ENCODE measurements at places on chromosomes 2 and 18.

DNA sequence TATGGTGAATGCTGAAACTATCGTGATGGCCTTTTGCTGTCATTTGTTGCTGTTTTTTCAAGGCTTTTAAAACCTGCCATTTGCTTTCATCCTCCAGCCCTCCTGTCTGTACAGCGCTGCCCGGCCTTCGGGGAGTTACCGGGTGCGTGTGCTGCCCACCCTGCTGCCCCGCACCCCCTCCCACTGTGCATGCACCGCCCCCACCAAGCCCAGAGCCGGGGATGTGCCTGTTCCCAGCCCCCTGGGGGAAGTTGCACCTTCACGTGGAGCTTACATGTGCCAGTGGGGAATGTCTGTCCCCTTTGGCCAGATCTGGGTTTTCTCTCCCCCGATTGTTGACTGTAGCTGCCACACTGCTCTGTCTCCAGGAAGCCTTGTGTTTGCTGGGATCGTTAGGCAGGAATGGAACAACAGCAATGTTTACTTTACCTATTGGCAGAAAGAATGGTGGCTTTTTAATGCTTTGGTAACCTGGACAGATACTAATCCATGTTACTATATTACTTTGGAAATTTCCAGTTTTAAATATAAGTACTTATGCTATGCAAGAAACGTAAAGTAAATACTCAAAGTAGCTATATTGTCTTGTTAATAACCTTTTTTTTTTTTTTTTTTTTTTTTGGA, 64.8 kb upstream of the RBM44 start:
- DNase-seq, result peak; percentile 88

GRCh38 chr2:191936882-191937405, 90.1 kb upstream of the CAVIN2 start:
- no peak for DNase-seq

DNA sequence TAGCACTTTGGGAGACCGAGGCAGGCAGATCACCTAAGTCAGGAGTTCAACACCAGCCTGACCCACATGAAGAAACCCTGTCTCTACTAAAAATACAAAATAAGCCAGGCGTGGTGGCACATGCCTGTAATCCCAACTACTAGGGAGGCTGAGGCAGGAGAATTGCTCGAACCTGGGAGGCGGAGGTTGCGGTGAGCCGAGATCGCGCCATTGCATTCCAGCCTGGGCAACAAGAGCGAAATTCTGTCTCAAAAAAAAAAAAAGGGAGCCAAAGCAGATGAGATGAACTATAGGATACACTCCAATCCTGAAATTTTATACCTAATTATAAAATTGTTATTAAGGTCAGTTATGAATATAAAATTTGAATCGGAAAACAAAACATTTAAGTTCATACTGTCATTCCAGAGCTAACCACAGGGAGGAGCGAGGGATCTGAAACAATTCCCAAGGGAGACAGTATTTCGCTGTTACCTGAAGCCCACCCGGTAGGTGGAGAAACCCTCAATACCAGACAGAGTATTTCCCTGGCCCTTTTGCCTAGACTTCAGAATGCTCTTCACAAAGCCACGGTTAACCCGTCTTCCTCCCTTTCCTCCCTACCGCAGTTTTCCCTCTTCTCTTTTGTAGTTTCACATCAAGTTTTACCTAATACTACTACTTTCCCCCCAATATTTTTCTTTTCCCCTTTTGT, 1.4 kb downstream of the PPM1G start:
- DNase-seq, result peak; percentile 68

- peak; percentile 40 for DNase-seq
These were observed 30.6 kb downstream of the HS1BP3 start for GRCh38 chr2:20620271-20620681.

All from islet precursor cell (in vitro differentiated cells).